ENCODE measurements at places on chromosomes 3 and 15. TPM values are rescaled to one million over a fixed set of nuclear protein-coding genes. Genes with fewer than 3 reads are reported as not detected.

DNA sequence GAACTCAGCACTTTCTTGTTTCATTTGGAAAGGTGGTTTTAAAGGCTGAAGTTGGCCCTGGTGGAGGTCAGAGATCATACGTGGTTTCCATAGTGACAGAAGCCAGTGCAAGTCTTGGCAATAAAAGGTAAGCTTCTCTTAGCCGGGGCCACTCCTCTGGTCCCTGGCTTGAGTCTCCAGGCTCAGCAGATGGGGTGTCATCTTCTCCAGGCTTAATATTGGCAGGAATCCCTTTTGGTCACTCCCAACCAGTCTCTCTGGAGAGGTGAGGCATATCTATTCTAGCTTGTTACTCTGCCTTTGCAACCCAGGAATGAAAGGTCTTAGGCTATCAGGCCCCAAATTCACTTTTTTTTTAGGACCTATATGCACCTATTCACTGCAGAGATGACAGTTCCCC, 4.8 kb downstream of the CYP19A1 start:
- no peak for DNase-seq

GRCh38 chr15:52622791-52623190, 54.0 kb upstream of the ARPP19 start:
- no peak for DNase-seq

- DNase-seq: no peak
These were observed 77.7 kb downstream of the CRYGS start for GRCh38 chr3:186466391-186466974.

- no peak for DNase-seq
These were observed 15.5 kb upstream of the ACAP2 start for GRCh38 chr3:195458316-195458717.

DNA sequence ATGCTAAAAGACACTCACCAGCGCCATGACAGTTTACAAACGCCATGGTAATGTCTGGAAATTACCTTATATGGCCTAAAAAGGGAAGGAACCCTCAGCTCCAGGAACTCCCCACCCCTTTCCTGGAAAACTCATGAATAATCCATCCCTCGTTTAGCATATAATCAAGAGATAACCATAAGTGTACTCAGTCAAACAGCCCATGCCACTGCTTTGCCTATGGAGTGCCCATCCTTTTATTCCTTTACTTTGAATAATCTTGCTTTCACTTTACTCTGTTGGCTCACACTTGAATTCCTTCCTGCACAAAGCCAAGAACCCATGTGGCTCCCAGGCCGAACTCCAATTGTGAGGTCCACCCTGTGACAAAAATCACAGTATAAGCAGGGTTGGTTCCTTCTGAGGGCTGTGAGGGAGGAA, 19.1 kb upstream of the FSTL1 start:
- DNase-seq: no peak

DNA sequence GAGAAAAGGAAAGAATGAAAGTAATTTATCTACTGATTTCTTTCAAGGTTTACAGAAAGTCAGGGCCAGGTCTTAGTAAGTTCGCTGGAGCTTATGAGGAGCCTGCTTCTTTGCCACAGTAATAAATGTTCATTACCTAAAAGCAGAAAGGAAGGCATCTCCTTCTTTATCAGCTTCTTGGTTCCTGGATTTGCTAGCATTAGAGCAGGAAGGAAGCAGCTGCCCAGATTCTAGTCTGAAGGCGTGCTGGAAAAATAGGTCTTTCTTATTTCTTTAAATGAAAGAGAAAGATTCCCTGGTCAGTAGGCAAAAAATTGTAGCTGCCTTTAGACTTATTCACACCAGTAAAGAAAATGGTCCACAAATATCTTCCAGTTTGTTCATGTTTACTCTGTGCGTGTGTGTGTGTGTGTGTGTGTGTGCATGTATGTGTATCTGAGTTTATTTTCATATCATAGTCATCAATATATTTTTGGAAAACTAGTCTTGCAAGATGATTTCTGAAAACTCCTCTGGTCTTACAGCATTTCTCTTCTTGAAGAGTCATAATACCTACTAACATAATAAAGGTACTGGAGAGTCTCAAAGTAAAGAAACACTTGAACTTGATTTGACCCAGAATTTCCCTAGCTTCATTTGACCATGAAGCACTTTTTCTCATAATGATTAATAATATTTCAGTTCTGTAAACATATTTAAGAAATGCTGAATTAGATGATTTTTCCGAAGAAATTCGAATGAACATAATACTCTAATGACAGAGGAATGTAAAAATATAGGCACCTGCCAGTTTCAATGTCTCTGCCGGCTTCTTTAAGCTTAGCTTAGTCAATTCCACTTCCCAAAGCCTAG, 255.3 kb upstream of the ZPLD1 start:
- no peak for DNase-seq

- DNase-seq: peak; percentile 2
These were observed 47.0 kb upstream of the GK5 start for GRCh38 chr3:142272200-142272891.

The PSTPIP1 gene
- 0.62 TPM for total RNA-seq

The PTX3 gene
- total RNA-seq: 10.9 TPM

The MLF1 gene
- 30.3 TPM for total RNA-seq

Measured in occipital lobe (tissue), 3 donors.